Caki2 (cell line): ENCODE measurements at places on chromosomes 1 and 21. TPM values are rescaled to one million over a fixed set of nuclear protein-coding genes. Genes with fewer than 3 reads are reported as not detected.

DNA sequence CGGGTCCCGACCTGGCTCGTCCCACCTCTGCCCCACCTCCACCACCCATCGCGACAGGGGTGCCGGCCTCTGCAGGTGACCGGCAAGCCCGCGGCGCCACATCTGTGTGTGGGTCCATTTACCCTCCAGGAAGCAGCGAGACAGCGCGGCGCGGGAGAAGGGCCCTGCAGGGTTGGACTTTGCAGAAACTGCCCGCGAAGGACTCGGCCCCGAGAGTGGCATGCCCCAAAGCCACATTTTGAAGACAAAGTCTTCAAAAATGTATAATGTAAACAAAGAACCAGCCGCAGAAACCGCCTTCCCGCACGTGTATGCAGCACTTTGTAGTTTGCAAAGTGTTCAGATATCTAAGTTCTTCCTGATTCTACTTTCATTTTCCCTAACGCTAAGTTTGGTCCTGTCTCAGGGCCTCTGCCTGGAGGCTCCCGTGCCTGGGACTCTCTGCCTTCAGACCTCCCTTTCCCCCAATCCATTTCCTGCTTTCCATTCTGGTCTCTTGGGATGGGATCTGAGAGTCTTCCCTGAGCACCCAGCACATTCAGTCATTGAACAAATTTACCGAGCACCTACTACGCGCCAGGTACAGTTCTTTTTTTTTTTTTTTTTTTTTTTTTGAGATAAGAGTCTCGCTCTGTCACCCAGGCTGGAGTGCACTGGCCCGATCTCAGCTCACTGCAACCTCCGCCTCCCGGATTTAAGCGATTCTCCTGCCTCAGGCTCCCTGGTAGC, 524 bp upstream of the TMCO4 start:
- DNase-seq = peak; percentile 68

The ZSCAN20 gene
- 1.9 and 8.3 TPM in 2 replicates for total RNA-seq

The USH2A gene
- total RNA-seq = not detected in 2 replicates

GRCh38 chr21:36422279-36423098, 37.3 kb downstream of the CHAF1B start:
- peak; percentile 47 for DNase-seq

DNA sequence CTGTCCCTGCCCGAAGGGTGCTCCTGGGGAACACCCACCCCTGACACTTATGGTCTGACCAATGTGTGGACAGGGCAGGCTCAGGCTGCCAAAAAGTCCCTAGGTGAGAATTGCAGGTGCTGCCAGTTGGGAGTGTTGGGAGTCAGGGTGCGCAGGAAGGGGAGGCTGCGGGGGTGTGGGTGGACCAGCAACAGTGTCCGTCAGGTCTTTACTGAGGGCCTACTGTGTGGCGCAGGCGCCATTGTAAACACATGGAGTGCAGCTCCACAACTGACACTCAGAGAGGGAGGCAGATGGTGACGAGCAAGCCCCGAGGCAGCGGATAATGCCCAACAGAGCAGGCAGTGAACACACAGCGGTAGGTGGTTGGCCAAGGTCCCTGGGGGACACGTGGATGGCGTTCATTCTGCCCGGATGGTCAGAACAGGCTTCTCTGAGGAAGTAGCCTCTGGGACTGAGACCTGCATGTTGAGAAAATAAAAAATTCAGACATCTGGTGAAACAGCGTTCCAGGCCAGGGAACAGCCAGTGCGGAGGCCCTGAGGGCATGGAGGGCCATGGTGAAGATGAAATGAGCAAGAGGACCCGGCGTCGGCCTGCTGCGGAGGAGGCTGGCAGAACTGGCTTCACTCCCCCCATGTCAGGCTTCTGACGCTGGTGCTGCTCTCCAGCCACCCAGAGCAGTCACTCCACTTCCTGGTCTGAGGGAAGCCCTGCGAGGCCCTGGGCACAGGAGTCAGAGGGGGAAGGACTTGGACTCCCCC, 136.2 kb upstream of the ZBTB40 start:
- no peak for DNase-seq

DNA sequence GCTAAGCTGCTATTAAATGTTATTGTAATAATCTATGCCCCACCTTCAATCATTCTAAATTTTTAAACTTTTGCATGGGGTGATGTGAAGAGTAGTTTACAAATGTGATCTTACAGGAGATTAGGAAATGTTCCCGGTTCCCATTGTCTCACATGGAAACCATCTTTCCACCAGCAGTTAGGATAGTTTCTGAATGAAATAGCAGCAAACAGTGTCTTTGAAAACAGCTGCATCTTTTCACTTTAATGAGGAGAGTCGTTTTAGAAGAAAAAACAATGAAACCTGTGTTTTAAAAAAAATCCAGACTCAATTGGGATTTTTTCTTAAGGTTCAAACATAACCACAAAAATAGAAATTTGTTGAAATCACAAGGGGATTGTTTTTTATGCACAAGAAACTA, 134.2 kb downstream of the TLR5 start:
- DNase-seq = no peak

The CCDC17 gene
- total RNA-seq = 0.10 TPM in 1 of 2 replicates, not detected in the other

The PPIAL4G gene
- total RNA-seq = not detected in 2 replicates

The STUM gene
- not detected in 2 replicates for total RNA-seq

GRCh38 chr1:12296623-12297022, 66.8 kb downstream of the VPS13D start:
- no peak for DNase-seq

The MACO1 gene
- total RNA-seq = 12.0 and 15.0 TPM in 2 replicates

The TRIM17 gene
- total RNA-seq = not detected in 2 replicates

DNA sequence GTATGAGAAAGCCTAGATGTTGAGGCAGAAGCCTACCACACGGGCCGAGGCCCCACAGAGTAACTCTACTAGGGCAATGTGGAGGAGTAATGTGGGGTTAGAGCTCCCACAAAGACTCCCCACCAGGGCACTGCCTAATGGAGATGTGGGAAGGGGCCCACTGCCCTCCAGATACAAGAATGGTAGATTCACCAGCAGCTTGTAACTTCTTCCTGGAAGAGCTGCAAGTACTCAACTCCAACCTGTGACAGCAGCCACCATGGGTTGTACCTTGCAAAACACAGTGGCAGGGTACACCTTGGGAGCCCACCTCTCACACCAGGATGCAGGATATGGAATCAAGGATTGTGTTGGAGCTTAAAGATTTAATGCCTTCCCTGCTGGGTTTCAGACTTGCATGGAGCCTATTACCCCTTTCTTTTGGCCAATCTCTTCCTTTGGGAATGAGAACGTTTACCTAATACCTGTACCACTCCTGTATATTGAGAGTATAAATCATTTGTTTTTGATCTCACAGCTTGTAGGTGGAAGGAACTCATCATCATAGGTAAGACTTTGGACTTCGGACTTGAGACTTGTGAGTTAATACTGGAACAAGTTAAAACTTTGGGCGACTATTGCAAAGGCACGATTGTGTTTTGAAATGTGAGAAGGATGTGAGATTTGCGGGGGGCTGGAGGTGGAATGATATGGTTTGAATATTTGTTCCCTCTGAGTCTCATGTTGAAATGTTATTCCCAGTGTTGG, 57.5 kb downstream of the TENT5C start:
- DNase-seq = no peak

GRCh38 chr1:100074604-100075395, 57.9 kb downstream of the SASS6 start:
- DNase-seq = no peak

- no peak for DNase-seq
Measured at GRCh38 chr1:931380-932172, 7.9 kb downstream of the SAMD11 start.

DNA sequence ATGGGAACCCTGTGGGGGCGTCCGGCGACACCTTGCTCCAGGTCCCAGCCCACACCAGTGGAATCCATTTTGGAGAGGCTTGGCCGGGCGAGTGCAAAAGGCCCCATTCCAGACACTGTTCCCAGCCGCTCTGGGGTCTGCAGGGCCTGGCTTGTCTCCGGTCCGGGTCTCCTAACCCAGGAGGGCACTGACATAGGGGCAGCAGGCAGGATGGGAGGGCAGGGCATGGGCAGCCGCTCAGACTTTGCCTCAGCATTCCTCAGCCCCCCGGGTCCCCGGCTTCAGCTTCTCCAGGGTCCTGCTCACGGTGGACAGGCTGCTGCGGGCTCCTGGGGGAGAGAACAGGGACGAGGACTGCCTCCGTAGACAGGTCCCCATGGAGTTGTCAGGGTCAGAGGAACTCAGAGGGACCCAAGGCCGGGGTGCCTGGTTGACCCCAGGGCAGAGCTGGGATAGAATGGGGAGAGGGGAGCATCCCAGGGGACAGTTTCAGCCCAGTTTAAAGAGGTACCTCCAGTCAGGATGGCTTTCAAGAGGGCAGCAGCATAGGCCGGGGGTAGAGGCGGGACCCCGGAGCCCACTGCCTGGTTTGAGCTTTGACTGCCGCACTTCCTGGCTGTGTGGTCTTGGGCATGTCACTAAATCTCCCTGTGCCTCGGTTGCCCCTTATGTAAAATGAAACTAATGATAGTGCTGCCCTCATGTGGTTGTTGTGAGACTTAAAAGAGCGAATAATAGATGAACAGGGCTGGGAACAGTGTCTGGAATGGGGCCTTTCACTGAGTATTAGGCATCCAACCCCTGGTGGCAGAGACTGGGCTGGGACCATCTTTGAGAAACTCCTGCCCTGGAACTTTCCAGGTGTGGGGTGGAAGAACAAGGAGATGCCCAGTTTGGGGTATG, 3.7 kb downstream of the KNCN start:
- DNase-seq = peak; percentile 22

- no peak for DNase-seq
Measured at GRCh38 chr1:70409136-70409535, 1.9 kb upstream of the CTH start.

The FNDC5 gene
- total RNA-seq = 3.3 TPM in 1 of 2 replicates, not detected in the other

DNA sequence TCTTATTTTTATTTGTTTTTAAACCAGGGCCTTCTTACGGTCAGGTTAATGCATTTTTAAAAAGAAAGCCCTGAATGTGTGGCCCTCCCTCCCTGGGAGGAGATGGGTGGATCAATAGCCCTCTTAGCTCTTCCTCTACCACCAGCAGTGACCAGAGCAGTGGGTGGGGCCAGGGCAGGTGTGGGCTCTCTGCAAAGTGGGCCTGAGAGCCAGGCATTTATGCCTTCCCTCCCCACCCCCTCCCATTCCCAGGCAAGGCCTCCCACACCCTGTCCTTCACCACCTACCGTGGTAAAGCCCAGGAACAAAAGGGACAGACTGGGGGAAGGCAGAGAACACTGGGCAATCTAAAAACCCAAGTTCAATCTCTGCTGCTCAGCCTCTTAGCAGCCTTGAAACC, 63.9 kb downstream of the SSBP3 start:
- no peak for DNase-seq

DNA sequence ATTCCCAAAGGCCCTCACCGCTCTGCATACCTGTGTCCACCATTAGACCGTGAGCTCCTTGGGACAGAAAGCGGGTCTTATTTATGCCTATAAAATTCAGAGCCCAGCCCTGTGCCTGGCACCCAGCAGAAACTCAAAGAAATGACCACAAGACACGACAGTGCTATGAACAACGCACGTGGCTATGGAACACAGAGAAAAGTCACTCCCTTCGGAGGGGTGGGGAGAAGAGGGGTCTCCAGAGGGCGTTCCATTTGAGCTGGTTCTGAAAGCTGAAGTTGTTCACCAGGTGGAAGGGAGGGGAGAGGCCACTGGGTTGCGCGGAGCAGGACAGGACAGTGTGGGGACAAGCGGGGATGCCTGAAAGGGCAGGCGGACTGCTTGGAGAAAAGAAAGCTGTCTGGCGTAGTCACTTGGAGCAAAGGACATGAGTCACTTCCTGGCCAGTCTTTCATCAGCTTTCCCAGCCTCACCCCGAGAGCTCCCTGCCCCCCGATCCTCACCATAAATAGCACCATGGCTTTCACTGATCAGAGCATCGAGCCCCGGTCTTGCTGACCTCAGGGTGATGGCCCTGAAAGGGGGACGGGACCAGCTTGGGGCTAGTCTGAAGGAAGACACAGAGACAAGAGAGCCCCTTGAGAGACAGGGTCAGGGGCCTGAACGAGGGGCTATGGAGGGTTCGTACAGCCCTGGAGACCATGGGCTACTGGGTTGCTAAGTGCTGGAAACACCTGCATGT, 28.5 kb downstream of the ECE1 start:
- DNase-seq = peak; percentile 65

GRCh38 chr1:36096500-36097432, 8.1 kb downstream of the ADPRS start:
- no peak for DNase-seq

DNA sequence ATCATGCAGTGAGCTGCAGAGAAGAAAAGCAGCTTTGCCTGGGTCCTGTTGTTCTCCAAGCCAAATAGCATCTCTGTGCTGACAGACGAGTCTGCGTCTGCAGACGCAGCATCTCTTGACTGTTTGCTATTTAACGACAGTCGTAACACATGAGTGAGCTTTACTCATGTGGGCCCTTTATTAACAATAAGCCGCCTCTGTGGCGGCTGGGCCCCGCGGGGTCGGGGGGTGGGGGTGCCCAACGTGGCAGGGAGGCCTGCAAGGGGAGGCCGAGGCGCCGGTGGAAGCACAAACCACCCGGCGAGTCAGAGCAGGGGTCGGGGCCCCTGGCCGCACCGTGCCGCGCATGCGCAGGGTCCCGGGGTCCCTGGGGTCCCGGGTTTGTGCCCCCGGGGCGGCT, 435.1 kb downstream of the KIF26B start:
- DNase-seq = peak; percentile 78

GRCh38 chr1:192407206-192407605, 90.4 kb downstream of the RGS21 start:
- no peak for DNase-seq

- no peak for DNase-seq
Measured at GRCh38 chr1:3368711-3369445, 85.6 kb upstream of the ARHGEF16 start.

DNA sequence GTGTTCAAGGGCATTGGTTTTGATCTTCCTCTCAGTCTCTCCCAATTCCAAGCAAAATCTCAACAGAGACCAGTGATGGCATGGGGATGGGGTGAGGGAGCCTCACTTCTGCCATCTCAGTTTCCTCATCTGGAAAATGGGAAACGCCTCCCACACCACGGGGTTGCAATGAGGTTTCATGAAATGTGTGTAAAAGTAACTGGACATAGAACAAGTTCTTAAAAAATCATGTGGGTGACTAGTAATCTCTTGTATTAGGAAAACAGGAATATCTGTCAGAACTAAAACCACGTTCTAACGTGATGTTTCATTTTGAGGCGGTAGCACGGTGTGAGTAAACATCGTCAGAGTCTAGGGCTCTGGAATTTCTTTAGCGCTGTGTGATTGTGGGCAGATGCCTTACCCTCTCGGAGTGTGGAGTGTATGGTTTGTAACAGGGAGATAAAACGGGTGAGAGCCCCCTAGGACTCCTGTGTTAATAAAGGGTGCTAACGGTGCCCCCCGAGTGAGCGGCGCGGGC, 55.5 kb upstream of the DNAJC6 start:
- DNase-seq = no peak

GRCh38 chr1:223780318-223780717, 65.4 kb downstream of the TP53BP2 start:
- DNase-seq = no peak

The FCRL2 gene
- total RNA-seq = not detected in 2 replicates

- DNase-seq = no peak
Measured at GRCh38 chr1:26291433-26291832, 11.5 kb downstream of the SH3BGRL3 start.

The FCER1G gene
- total RNA-seq = not detected in 2 replicates

GRCh38 chr1:105700723-105701122, 1355.8 kb upstream of the PRMT6 start:
- DNase-seq = no peak

- DNase-seq = no peak
Measured at GRCh38 chr1:22415489-22415888, 36.2 kb upstream of the ZBTB40 start.

The MFAP2 gene
- total RNA-seq = not detected in 2 replicates

GRCh38 chr21:42747276-42747701, 93.9 kb downstream of the PDE9A start:
- no peak for DNase-seq
